Naive thymus-derived CD4-positive, alpha-beta T cell (primary cell): ENCODE measurements at places on chromosomes 12 and 14. TPM values are rescaled to one million over a fixed set of nuclear protein-coding genes. Genes with fewer than 3 reads are reported as not detected.
A peak's percentile ranks its signal among the peaks of the same experiment; 100 is the strongest.

GRCh38 chr14:23621204-23621931, 14.8 kb upstream of the DHRS2 start:
- no peak overlapping the region for H3K4me3 ChIP-seq
- no peaks in the 10 kb centered on the region for H3K27me3 ChIP-seq
- no peaks in the 10 kb centered on the region for H3K36me3 ChIP-seq
- DNase-seq, result no peak
- no peak overlapping the region for H3K27ac ChIP-seq

DNA sequence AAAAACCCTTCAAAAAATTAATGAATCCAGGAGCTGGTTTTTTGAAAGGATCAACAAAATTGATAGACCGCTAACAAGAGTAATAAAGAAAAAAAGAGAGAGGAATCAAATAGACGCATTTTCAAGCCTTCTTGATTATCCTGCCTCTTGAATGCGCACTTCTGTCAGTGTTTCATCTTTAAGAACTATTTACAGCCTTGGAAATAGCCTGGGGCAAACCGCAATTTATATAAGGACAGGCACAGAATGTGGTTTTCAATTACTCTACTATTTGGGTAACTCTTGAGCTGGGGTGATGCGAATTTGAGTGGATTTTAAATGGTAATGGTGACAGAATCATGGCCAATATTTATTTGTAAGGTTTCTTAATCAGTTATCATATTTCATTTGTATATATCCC, 179.1 kb upstream of the OTX2 start:
- no peaks in the 10 kb centered on the region for H3K27me3 ChIP-seq
- H3K36me3 ChIP-seq, result no peaks in the 10 kb centered on the region
- no peaks in the 10 kb centered on the region for H3K4me1 ChIP-seq
- no peak overlapping the region for H3K27ac ChIP-seq
- H3K4me3 ChIP-seq, result no peak overlapping the region
- no peak for DNase-seq

DNA sequence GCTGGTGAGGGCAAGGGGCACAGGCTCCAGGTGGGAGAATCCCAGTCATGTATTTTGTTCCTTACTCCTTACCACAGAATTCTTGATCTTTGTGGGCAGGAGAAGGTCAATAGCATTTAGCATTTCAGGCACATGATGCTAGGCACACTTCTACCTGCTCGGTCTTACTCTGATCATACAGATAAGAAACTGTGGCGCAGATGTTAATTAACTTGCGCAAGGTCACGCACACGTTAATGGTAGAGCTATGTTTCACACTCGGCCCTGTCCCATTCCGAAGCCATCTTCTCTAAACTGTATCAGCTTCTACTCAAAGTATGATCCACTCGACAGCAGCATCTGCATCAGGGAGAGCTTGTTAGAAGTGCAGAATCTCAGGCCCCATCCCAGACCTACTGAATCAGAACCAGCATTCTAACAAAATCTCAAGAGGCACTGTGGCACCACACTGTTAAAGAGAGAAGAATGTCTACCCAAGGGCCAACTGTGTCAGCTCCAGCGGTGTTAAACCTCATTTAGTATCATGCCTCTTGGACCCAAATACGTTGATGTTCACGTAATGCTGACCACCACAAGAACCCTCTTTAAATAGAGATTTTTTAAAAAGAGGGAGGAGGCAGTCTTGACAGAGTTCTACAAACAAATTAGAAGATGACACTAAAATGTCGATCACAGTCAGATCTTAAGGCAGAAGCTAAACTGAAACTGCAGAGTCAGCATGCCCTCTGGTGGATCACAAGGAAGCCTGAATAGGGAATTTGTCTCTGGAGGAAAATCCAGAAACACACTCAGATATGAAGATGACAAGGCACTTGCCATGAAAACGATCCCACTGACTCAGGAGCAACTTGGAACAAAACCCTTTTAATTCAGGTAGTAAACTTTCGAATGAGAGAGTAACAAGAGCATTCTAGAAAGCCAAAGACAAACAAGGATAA, 7.3 kb downstream of the STXBP6 start:
- H3K4me3 ChIP-seq, result no peak overlapping the region
- no peak for DNase-seq
- no peaks in the 10 kb centered on the region for H3K4me1 ChIP-seq
- H3K27ac ChIP-seq, result no peak overlapping the region
- H3K36me3 ChIP-seq, result no peaks in the 10 kb centered on the region

DNA sequence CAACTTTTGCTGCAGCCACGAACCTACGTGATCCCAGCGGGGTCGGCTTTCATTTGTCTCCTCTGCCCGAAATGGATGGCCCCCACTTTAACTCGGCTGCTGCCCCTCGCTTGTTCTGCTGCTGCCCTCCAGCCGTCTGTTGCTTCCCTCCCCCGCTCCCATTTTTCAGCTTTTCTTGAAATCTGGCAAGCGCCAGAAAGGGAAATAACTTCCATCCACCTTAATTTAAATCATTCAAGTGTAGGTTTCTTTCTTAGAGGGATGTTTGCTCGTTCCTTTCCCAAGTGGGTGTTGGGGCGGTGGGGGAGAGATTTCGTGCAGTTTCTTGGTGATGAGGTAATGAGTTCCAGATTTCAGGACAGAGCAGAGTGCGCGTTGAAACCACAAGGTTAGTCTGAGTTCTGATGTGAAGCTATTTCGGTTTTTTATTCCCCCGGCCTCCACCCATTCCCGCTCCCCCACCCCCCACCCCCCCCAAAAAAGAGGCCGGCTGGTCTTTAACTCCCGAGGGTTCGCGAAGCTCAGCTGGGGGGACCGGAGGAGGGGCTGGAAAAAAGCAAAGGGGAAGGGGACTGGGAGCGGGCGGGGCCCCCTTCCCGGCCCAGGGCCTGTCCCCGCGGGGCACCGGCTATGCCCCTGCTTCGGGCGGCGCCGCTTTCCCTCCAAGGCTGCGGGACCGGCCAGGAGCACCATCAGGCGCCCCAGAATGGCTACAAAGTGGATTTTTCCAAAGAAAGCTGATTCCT, 2.2 kb upstream of the ZFP36L1 start:
- peak overlapping the region; percentile 91 for H3K4me3 ChIP-seq
- peaks cover 11% of the 10 kb centered on the region for H3K4me1 ChIP-seq
- DNase-seq, result peak; percentile 50
- H3K36me3 ChIP-seq, result peaks cover 27% of the 10 kb centered on the region

DNA sequence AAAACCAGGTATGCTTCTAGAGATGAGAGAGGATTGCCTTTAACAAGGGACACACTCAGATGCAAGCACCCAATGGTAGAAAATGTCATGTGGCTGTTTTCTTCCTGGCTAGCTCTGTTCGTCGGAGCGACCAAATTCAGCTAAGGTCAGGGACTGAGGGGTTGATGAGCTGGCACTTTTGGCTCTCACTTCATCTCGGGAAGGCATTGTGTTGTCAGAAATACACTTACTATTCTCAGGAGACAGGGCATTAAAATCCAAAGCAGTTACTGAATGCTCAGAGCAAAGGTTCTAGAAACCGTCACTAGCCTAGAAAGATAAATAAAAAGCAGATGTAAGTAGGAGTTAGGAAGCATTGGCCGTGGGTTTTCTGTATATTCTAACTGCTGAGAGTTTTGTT, 275.7 kb upstream of the SSTR1 start:
- no peak overlapping the region for H3K4me3 ChIP-seq
- no peak overlapping the region for H3K27ac ChIP-seq
- H3K36me3 ChIP-seq, result no peaks in the 10 kb centered on the region
- no peak for DNase-seq

The GPR137C gene
- not detected for polyA plus RNA-seq

- DNase-seq, result no peak
- no peak overlapping the region for H3K4me3 ChIP-seq
- no peaks in the 10 kb centered on the region for H3K27me3 ChIP-seq
- H3K36me3 ChIP-seq, result no peaks in the 10 kb centered on the region
Observed at GRCh38 chr12:100229876-100230275, 29.3 kb downstream of the ACTR6 start.

DNA sequence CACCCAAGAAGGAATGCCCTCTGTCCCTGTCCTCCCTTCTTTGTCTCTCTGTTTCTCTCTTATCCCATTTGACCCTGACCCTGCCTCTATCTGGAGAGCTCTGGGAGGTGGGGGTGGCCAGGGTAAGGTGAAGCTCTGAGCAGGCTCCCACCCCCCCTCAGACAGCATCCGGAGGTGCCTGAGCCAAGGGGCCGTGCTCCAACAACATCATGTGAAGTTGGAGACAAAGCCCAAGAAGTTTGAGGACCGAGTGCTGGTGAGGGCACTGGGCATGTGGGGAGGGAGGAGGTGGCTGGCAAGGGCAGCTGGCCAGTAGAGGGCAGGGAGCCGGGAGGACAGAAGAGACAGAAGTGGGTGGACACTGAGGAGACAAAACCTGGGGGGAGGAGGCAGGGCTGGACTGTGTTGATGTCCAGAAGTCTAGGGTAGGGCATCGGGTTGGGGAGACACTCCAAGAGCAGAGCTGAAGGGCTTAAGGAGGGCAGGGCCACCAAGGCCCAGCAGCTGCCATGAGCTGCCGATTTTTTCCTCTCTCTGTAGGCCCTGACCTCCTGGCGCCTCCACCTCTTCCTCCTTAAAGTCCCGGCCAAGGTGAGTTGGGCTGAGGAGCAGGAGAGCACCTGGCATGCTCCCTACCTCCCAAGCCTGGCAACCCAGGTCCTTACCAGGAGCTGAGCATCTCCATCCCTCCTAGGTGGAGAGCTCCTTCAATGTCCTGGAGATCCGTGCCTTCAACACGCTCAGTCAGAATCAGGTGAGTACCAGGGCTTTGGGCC, 1.9 kb downstream of the CARMIL3 start:
- H3K27ac ChIP-seq, result no peak overlapping the region
- no peak for DNase-seq
- peaks cover 8% of the 10 kb centered on the region for H3K4me1 ChIP-seq
- H3K36me3 ChIP-seq, result no peaks in the 10 kb centered on the region
- H3K4me3 ChIP-seq, result no peak overlapping the region
